ENCODE measurements at places on chromosomes 2 and 18.

DNA sequence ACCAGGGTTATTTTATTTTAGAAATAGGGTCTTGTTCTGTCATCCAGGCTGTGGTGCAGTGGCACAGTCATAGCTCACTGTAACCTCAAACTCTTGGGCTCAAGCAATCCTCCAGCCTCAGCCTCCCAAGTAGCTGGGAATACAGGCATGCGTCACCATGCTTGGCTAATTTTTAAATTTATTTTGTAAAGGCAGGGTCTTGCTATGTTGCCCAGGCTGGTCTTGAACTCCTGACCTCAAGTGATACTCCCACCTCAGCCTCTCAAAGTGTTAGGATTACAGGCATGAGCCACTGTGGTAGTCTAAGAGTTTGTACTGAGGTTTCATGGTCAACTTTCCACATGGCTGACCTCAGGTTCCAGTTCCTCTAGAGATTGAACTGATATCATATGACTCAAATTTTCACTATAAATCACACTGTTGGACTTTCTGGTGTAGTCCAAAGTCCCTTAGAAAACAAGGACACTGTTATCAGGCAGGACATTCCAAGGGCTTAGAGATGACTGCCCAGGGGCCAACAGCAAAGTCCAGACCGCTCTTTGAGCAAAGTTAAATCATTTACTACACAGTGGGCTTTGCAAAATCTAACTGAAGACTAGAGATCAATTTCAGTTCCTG, 82.0 kb upstream of the MEX3C start:
- DNase-seq: no peak

DNA sequence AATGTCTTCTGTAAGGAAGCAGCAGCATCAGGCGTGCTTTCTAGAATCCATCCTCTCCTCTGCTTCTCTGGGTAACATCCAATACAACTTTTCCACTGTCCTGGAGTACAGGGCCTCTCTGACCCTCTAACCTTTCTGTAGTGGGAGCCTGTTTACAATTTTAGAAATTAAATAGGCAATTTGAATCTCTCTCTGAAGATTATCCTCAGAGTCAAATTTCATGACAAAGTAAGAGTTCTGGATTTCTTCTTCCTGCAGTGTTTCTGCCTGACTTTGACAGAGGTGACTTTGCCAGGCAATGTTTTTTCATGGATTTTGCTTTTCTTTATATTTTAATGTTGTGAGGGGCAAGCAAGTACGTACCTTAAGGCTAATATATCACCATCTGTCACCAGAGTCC, 558.4 kb downstream of the PARD3B start:
- DNase-seq: no peak

DNA sequence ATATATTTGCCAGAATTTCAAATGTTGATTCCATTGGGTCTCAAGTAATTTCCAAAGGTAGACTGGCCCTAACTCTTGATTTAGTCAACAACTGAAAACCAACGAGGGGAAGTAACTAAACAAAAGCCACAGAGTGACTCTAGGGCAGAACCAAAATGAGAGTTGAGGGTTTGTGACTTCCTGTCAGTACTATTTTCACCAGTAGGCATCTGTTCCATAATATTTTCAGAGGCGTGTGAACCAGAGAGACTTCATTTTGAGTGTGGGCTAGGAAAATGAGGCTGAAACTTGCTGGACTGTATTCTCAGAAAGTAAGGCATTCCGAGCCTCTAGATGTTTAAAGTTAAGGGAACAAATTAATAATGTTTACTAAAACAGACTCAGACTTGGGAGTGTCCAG, 70.6 kb downstream of the GDF7 start:
- DNase-seq: no peak

- no peak for DNase-seq
These were observed 306.0 kb upstream of the CELF4 start for GRCh38 chr18:37871561-37871960.

- no peak for DNase-seq
These were observed 35.6 kb upstream of the APCDD1 start for GRCh38 chr18:10418836-10419235.

- no peak for DNase-seq
These were observed 155.3 kb downstream of the BABAM2 start for GRCh38 chr2:28045676-28046351.

GRCh38 chr2:238567996-238568395, 141.3 kb downstream of the ASB1 start:
- no peak for DNase-seq
